ENCODE measurements at places on chromosomes 11 and 22.

GRCh38 chr11:18491924-18492323, 34.8 kb downstream of the TSG101 start:
- DNase-seq: no peak

DNA sequence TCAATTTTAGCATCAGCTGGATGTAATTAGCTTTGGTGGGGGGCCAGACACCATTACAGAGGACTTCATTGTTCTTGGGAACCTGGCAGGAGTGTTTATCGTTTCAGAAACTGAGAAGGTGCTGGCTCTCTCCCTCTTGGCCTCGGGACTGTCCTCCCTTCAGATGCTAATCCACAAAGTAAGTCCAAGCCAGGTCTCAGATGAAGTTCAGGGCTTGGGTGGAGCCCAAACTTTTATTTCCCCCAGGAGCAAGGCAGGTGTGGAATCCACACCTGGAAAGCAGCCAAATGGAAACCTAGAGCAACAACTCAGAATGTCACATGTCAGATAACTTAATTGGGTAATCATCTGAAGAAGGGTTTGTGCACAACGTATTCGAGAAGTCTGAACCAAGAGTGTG, 119.2 kb downstream of the ME3 start:
- DNase-seq: no peak

DNA sequence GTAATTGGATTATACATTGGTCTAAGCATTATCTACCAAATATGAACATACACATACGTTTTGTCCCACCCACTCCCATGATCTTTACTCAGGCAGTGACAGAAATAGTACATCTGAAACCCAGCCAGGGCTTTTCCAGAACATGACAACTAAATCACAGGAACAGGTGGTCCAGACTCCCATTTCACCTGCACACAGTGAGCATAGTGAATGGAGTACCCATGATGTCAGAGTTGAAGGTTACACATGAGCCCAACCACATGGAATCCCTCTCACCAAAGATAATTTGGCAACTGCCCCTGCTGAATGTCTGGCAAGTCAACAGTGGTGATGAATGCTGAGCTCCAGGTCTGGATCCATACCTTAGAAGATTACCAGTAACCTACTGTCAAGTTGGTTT, 411.9 kb upstream of the LUZP2 start:
- no peak for DNase-seq

DNA sequence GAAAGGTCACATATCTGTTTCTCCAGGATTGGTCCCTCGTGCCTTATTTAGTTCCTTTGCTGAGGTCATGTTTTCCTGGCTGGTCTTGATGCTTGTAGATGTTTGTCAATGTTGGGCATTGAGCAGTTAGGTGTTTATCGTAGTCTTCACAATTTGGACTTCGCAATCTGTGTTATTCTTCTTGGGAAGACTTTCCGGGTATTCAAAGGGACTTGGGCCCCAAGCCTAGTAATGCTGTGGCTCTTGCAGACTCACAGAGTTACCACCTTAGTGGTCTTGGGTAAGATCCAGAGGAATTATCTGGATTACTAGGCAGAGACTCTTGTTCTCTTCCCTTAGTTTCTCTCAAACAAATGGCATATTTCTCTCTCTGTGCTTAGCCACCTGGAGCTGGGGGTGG, 223.5 kb downstream of the GRIK4 start:
- no peak for DNase-seq

GRCh38 chr11:86627776-86628455, 44.5 kb downstream of the ME3 start:
- no peak for DNase-seq
